Large intestine (tissue), 12 donors: ENCODE measurements at places on chromosomes 12 and 14.

- DNase-seq, result no peak
These were observed 11.6 kb downstream of the EIF2B1 start for GRCh38 chr12:123621619-123622530.

- DNase-seq, result no peak
These were observed 19.6 kb upstream of the CSRP2 start for GRCh38 chr12:76898442-76898841.

- no peak for DNase-seq
These were observed 150.6 kb downstream of the BCL11B start for GRCh38 chr14:99121319-99121875.

GRCh38 chr12:113961921-113962710, 4.0 kb downstream of the RBM19 start:
- DNase-seq, result no peak

GRCh38 chr14:39268393-39268792, 34.7 kb downstream of the MIA2 start:
- DNase-seq, result peak; percentile 12

DNA sequence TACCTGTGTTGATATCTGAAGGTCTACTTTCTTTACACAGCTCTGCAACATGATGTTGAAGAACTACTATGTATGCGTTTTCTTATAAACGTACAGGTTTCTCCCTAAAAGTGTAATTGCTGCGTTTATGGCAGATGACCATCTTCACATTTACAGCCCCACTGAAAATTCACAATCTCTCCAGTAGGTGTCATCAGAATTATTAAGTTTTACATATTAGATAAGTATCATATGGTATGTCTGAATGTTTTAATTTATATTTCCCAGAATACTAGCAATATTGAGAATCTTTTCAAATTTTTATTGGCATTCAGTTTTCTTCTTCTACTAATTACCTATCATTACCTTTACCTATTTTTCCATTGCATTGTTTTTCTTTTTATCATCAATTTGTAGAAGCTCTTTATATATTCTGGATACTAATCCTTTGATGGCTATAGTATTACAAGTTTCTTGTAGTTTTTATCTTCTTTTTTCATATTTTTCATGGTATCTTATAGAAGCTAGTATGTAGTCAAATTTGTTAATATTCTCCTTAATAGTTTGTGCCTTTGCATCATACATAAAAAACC, 123.5 kb downstream of the CAPZA3 start:
- DNase-seq, result peak; percentile 17

GRCh38 chr12:52247622-52248540, 14.8 kb downstream of the KRT7 start:
- no peak for DNase-seq

DNA sequence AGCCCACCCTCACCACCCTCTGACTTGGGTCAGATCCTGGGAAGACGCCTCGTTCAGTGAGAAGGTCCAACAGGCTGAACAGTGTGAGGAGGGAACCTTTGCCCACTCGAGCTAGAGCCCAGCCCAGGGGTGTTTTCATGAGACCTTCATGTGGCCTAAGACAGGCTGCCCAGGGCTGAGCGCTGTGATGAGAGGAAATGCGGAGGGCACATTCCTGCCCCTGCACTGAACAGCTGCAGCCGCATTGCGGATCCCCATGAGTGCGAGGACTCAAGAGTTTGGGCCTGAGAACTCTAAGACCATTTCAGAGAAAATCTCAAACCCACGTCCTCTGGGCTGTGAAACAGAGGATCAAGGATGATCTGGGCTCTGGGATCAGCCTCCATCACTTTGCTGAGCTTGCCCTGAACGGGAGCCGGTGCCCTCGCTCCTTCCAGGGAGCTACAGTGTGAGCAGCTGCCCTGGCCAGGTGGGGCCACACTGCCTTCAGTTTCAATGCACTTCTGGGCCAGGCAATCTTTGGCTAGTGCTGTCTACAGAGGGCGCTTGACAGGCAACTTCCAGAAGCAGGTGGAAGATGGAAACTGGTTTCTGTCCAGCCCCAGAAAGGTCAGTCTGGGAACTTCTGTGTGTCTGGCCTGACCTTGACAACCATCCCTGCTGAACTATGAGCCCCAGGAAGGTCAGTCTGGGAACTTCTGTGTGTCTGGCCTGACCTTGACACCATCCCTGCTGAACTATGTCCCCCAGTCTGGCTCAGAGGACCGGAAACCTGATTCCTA, 43.5 kb upstream of the P2RX7 start:
- no peak for DNase-seq

DNA sequence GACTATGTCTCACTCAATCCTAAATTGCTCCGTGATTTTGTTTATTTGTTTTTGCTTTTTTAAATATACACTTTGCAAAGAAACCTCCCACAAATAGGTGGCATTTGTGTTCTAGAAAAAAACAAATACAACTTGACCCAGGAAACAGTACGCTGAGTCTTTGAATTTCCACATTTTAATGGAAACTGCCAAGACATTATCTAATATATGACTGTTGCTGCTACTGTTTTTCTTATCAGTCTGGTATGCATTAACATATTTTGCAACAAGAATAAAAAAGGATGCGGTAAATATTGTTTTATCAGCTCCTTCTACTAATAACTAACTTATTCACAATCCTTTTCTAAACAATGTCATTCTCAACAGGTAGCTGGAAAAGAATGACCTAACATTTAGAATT, 187.4 kb downstream of the LRIG3 start:
- DNase-seq, result no peak

DNA sequence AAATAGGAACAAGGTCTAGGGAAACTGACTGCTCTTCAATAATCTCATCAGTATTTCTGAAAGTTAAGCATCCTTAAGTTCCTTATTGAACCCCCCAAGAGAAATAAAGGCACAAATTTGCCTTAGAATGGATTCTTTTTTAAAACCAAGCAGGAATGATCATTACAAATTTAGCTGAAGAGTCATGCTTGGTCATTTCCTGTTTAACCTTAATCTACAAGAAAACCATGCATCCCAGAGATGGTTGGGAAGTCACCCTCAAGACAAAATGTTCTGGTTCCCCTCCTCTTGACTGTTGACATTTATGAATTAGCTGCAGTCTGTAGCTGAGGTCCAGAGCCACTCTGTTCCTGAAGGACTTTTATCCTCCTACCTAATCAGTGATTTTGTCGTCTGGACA, 291.8 kb upstream of the G2E3 start:
- no peak for DNase-seq

DNA sequence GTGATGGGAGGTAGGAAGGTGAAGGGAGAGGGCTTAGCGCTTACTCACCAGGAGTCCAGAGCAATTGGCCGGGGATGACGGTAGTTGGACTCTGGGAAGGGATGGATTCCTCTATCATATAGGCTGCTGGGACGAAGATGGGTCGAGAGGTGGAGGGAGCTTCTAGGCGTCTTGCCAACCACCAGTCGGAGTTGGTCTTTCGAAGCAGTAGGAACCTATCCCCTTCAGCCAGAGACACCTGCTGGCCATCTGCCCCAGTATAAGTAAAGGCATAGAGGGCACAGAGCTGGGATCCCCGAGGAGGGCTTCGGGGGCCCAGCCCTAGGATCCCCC, 657 bp downstream of the ARHGAP9 start:
- DNase-seq, result no peak

GRCh38 chr12:132453361-132454192, 36.4 kb upstream of the FBRSL1 start:
- DNase-seq, result no peak

DNA sequence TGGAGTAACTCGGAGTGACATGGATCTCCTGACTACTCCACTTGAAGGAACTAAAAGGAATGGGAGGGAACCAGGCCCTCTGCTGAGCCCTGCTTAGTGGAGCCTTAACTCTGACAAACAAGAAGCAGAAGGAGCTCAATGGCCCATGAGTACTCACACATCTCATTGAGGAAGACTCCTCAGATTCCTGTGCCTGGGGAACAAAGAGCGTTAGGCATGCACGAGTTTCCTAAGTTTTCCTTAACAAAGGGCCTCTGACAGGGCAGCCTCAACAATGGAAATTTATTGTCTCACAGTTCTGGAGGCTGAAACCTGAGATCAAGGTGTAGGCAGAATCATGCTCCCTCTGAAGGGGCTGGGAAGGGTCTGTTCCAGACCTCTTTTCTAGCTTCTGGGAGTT, 185.7 kb upstream of the NTF3 start:
- no peak for DNase-seq

GRCh38 chr12:21710958-21711775, 53.5 kb upstream of the LDHB start:
- DNase-seq, result no peak

- no peak for DNase-seq
These were observed 17.2 kb downstream of the PLEKHG3 start for GRCh38 chr14:64721391-64721791.

GRCh38 chr12:48816143-48816854, 2.0 kb upstream of the CACNB3 start:
- DNase-seq, result no peak
